M059J (cell line): ENCODE measurements at places on chromosomes 16 and 17. TPM values are rescaled to one million over a fixed set of nuclear protein-coding genes. Genes with fewer than 3 reads are reported as not detected.

DNA sequence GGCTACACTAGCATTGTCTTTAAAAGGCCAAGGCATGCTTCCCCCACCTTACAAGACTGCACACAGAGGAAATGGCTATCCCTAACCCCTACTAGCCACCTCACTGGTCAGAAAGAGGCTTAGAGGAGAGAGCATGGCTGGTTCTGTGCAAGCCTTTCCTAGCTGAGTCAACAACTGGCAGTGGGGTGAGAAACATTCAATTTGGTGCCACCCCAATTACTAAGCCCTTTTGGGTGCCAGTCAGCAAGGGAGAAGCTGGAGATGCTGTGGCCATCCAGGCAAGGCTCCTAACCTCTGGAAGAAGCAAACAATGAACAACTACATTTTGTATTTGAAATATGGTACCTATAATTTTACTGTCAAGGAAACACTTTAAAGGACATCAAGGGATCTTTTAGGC, 4.7 kb upstream of the KAT7 start:
- DNase-seq = no peak

- DNase-seq = peak; percentile 26
These were observed 91.1 kb downstream of the C17orf67 start for GRCh38 chr17:56742601-56743000.

DNA sequence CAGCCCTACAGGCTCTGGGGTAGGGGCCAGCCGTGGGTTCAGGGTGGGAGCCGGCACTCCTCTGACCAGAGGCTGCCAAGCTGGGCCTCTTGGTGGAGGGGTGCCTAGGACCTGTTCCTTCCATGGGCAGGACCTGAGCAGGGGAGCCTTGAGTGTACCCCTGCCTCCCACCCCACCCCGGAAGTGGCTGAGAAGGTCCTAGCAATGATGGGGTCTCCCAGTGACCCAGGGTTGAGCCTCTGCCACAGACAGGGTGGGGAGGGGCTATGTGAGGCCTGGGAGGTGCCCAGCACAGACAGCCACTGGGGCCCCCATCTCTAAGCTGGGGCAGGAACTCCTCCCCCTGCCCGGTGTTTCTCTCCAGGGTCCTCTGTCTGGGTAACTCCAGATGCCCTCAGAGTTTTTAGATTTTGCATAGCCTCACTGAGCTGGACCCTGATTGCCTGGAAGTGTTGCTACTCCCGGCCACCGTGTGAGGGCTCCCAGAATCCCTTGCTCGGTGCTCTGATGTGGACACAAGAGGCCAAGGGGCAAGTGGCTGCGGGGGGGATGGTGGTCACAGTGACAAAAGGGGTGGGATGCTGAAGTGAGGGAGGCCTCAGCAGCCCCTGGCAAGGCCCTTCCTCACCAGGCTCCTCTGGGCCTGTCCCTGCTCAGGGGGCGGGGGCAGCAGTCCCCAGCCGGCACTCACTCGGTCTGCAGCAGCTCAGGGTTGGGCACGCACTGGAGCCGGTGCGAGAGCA, 6.4 kb upstream of the MTSS2 start:
- no peak for DNase-seq

- no peak for DNase-seq
These were observed 6.7 kb downstream of the TRPV1 start for GRCh38 chr17:3602499-3602898.

GRCh38 chr16:72113616-72113945, 19.9 kb downstream of the DHX38 start:
- no peak for DNase-seq

DNA sequence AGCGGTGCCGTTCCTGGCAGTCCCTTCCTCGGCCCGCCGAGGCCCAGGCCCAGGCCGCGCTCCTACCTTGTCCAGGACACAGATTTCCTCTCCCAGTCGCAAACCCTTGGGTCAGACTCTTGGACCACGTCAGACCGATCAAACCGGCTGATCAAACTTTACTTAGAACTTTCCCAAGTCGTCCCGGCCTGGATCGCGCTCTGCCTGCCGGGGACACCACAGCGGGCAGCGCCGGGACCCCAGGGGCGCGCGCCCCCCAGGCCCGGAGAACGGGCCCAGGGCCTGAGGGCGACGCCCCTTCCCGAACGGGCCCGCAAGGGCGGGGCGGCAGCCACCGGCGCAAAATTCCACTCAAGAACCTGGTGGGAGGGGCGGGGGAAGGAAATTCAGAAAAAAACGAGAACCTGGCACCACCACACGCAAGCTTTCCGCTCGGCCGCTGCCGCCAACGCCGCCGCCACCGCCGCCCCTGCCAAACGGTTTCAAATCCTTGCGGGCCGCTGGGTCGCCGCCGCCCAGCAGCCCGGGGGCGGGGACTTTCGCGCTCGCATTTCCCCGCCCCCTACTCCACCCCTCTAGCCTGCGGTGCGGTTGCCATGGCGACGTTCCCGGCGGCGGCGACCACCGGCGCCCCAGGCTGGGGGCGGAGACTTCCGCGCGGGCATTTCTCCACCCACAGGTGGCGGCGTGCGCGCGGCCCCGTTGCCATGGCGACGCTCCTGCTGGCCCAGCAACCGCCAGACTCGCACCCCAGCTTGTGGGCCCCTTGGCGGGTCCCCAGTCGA, at the start of gene CEP112:
Gene CEP112 (minus strand): TSS at position 541 of the 785 bp plus-strand sequence.
- peak; percentile 70 for DNase-seq

DNA sequence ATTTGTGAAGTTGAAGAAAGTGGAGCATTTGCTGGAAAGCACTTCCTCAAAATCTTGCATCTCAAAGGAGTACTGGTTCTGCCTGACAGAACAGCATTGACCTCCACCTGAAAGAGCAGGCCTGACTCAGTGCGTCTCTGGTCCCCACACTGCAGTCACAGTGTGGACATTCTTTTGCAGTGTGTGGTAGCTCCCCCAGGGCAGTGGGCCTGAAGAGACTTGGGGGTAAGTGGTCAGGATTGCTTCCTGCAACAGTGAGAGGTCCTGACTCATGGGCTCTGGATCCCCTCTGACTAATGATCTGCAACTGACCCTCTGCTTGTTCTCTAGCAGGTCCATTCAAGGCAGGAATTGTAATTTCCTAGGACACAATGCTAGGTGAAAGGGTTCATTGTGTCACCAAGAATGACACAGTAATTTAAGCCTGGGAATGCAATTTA, 204.9 kb upstream of the KCNJ16 start:
- DNase-seq = peak; percentile 97

The PITPNC1 gene
- 3.2 and 4.0 TPM in 2 replicates for total RNA-seq

DNA sequence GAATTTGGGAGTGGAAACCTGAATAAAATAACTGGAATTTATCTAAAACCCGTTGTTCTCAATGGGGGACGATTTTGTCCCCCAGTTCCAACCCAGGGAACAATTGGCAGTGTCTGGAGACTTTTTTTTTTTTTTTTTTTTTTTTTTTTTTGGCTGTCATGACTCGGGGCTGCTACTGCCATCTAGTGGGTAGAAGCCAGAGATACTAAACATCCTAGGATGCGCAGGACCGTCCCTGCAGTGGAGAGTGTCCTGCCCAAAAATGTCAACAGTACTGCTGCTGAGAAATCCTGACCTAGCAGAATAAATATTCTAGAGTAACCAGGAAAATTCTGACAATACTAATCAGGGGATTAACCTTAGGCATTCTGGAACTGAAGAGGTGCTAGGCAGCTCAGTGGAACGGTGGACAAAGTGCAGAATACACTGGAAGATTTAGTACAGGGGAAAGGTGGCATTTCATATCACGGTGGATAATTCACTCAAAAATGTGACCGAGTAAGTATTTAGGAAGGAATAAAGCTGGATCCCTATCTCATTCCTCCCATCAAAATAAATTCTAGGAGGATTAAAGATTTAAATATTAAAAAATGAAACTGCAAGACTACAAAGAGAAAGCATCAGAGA, 107.6 kb downstream of the SPECC1 start:
- DNase-seq = peak; percentile 56

DNA sequence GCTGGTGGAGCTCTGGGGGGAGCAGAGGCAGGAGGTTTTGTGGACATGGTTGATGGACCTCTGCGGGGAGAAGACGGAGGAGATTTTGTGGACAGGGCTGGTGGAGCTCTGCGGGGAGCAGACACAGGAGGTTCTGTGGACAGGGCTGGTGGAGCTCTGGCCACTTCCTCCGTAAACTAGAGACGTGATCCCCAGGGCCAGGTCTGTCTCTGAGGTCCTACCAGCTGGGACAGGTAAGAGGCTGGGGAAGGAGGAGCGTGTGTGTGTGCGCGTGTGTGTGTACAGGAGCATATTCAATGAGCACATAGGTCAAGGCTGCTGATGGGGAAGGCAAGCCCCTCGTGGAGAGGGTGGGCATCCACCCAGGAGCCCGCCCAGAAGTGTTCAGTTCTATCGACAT, 20.6 kb downstream of the RPH3AL start:
- no peak for DNase-seq

DNA sequence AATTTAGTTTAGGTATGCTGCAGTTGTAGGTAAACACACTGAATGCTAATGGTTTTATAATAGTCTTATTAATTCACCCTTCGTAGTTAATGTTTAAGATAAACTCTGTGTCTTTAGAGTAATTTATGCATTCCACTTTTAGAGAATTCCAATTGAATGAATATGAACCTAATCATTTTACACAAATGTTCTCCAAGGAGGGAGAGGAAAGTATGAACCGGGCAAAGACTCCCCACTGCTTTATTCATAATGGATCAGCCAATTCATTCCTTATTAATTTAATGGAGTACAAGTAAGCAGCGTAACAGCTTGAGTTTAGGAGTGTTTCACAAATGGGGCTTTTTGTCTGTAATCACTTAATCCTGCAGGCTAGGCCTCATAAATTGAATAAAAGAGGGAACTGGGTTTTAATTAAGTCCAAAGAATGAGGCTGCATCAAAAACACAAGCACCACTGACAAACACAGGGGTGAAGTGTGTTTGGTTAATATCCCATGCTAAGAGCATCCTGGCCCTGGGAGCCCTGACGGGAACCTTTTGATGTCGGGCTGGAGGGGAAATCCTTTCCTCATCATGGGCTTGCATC, 375.7 kb upstream of the DYNLRB2 start:
- DNase-seq = no peak

- no peak for DNase-seq
These were observed 36.2 kb downstream of the USP10 start for GRCh38 chr16:84735849-84736586.

The DGKE gene
- 0.25 and 0.81 TPM in 2 replicates for total RNA-seq

DNA sequence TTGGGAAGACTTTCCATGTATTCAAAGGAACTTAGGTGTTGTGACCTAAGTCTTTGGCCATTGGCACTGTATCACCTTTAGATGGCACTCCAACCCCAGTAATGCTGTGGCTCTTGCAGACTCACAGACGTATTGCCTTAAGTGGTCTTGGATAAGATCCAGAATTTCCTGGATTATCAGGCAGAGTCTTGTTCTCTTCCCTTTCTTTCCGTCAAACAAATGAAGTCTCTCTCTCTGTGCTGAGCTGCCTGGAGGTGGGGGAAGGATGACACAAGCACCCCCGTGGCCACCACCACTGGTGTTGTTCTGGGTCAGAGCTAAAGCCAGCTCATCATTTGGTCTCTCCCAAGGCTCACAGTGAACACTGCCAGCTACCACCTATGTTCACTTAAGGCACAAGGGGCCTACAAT, 789.9 kb upstream of the KIF2B start:
- peak; percentile 19 for DNase-seq

The PLXDC1 gene
- total RNA-seq = 0.81 and 1.2 TPM in 2 replicates

DNA sequence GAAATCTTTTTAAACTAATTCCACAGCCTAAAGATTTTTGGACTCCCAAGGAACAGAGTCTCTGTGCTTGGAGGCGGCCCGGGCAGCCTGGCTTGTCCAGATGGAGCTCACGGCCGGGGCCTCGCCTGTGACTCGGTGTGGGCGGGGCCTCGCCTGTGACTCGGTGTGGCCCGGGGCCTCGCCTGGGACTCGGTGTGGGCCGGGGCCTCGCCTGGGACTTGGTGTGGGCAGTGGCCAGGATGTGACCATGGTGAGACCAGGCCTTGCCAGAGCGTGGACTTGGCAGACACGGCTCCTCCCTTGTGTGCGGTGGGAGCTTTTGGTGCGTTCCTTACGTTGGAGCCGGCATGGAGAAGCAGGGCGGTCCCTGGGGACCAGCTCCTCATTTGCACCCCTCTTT, 92.3 kb downstream of the METRNL start:
- no peak for DNase-seq

DNA sequence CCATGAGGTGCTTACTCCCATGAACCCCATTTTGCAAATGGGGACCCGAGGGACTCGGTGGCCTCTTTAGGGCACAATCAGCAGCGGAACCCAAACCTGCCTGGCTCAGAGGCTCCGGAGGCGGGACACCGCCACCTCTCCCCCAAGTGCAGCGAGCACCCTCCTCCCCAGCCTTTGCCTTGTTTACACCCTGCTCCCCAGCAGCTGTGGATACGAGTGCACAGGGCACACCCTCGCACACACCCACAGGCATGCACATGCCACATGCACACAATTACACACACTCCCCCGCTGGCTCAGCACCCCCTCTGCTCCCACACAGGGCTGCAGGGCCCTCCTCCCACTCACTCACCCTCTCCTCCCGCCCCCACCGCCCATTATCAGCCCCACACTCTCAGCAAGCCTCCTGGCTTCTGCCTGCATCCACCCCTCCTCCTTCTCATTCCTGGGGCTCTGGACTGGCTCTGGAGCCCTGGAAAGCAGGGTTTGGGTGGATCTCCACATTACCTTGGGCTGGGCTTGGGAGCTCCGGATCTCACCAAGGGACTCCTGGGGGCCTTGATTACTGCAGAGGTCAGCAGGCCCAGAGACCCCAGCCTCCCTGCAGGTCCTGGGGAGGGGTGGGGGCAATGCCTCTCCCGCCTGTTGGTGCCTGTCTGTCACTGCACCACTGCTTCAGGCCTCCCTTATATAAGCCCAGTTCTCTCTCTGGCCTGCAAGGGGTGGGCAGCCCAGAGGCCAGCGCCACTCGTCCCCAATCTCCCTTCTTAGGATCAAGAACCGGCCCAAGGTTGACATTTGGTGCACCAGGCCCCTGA, 6.4 kb downstream of the PDK2 start:
- DNase-seq = no peak

- DNase-seq = no peak
These were observed 585.6 kb downstream of the CDH13 start for GRCh38 chr16:83212301-83212841.

GRCh38 chr17:68591583-68591982, 9.6 kb downstream of the FAM20A start:
- DNase-seq = peak; percentile 22

The ZG16 gene
- not detected in 2 replicates for total RNA-seq

DNA sequence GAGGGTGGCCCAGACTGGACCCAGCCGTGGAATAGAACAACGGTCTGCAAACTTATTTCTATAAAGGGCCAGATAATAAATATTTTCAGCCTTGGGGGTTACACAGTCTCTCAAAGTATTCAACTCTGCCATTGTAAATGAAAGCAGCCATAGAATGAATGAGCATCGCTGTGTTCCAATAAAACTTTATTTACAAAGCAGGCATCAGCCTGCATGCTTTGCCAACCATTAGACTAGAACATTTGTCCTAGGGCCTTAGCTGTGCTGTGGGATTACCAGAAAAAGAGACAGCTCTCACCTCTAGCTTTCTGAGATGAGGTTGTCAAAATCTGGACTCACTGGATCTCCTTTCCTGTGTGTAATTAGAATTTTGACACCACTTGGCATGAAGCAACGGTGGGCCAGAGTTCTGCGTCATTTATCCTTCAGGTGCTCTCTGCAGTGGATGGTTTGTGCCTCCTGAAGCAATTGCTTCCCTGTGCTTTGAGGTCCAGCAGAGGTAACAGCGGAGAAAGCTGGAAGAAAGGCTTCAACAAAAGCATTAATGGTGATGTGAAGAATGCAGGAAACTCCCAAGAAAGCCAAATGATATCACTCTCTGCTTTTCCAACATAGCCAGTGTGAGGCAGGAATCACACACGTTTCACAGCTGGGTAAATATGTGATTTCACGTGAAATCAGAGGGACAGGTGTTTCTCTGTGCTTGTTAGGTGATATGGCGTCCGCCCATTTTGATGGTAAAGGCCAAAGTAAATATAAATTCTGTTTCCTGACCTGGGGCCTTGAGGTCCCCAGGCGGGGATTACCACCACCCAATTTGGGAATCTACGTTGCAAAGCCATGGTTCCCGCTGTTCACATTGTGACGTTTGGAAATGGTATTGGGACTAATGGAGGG, 148.4 kb downstream of the PITPNC1 start:
- DNase-seq = no peak
